Smooth muscle cell of the brain vasculature (primary cell): ENCODE measurements at places on chromosomes 4 and X.

DNA sequence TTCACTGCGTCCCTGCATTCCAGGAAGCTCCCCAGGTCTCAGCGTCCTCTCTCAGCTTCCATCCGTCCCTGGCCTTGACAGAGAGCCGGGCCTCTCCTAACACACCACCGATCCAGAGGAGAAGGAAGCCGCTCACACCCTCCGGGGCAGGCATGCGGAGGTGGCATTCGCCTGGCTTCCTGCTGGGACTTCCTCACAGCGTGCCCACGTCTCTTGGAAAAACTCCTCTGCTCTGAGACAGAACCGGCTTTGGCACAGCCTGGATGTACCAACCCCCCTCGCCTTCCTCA, 3.2 kb downstream of the CTAG2 start:
- no peak for DNase-seq

- no peak for DNase-seq
Observed at GRCh38 chr4:174089711-174090110, 193.8 kb downstream of the FBXO8 start.

- no peak for DNase-seq
Observed at GRCh38 chr4:101604976-101605375, 185.6 kb upstream of the BANK1 start.

- no peak for DNase-seq
Observed at GRCh38 chrX:134803551-134804183, 145.4 kb upstream of the PLAC1 start.

DNA sequence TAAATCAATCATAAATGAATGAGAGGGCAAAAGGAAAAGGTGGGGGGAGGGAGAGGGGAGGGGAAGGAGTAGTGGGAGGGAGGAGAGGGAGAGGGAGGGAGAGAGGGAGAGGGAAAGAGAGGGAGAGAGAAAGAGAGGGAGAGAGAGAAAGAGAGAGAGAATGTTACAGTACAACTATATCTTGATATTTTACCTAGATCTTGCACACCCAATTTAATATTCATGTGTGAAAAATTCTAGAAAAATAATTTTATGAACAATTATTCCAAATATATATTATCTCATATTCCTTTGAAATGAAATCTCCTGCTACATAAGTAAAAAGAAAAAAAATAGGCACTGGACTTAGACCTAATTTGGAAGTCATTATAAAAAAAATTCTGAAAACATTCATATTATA, 120.0 kb downstream of the SCLT1 start:
- no peak for DNase-seq

DNA sequence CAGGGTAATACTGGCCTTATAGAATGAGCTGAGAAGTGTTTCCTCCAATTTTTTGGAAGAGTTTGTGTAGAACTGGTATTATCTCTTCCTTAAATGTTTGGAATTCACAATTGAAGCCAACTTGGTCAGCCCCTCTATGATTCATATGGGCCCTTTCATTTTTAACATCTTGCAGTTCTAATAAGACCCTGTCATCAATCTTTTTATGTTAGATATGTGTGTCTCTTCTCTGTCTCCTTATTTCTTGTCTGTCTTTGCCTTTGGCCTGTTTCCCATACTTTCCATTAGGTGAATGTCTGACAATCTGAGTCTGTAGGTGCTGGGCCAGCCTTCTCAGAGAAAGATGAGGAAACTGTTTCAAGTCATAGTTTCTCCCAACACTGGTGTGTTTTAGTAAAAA, 88.7 kb downstream of the SLC16A2 start:
- DNase-seq: no peak

DNA sequence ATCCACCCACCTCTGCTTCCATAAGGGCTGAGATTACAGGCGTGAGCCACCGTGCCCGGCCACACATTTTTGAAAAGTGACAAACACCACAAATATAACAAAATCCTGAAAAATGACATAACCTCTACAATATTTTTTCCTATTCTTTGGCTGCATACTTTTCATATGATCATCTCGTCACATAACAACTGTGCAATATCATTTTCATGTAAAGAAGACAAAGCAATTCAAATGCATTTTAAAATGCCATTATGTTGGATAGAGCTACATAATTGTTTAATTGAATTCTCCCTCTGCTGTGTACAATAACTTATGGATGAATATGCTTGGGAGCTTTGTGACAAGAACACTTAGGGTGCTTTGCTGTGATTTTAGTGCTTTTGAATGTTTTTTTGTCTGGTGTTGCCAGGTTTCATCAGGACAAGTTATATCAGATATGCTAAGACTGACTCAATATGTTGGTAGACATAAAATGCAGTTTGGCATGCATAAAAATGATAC, 132.9 kb downstream of the CHIC2 start:
- no peak for DNase-seq

DNA sequence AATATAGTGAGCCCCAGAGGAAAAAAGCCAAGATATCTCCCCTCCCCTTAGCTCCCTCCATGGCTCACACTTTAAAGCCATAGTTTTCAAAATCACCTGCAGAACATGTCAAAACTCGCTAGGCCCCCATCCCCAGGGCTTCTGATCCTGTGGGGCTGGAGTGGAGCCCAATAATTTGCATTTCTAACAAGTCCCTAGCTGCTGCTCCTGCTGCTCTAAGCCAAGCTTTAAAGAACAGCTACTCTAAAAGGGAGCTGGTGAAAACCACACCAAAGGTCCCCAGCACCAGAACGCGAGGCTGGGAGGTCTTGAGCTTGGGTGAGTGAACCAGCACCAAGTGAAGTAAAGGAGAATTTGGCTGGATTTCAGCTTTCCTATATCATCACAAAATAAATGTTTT, 237.1 kb downstream of the ZNF674 start:
- no peak for DNase-seq

DNA sequence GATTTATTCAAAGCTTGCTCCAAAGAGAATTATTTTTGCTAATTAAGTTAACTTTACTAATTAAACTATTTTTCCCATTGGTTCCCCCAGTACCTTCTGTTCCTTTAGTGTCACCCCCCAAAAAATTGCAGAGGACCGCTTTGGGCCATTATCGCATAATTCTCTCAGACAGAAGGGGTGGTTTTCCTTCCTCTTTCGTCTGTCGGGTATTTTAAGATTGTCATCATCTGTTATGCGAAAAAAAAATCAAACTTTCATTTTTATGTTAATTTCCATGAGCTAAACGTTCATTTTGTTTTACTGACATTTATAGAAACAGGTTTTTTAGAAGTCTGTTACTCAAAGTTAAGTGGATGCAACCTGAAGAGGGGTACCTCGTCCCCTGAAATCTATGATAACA, 76.2 kb upstream of the DDX3X start:
- no peak for DNase-seq

- no peak for DNase-seq
Observed at GRCh38 chr4:30460818-30461217, 259.4 kb upstream of the PCDH7 start.

GRCh38 chr4:38523524-38524448, 140.2 kb upstream of the KLF3 start:
- no peak for DNase-seq

GRCh38 chrX:18619288-18619687, 52.6 kb downstream of the RS1 start:
- DNase-seq: no peak

DNA sequence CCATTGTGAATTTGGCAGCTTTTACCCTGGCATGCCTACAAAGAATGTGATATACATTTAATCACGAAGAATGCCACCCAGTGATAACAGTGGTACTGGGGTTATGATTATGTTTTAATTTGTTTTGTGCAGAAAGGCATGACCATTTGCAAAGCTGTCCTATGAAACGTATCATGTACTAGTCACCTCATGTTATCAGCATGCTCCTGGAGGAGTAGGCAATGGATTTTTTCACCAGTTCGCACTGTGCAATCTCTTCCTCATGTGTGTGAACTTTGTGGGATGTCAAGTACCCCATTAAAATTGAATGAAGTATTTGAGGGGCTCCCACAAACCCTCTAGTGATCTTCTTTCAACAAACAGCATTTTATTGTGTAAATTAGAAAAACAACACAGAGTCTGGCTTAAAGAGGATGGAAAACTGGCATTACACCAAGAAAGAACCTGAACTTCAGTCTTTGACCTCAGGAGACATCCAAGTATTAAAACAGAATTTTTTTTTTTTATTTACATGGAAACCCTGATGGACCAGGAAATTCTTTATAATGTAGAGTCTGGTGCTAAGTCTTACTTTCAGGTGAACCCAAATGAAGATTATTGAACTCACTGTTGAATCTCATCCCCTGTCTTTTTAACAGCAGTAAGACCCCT, 200.6 kb upstream of the PGRMC2 start:
- no peak for DNase-seq

- no peak for DNase-seq
Observed at GRCh38 chr4:91127831-91128230, 1000.6 kb downstream of the CCSER1 start.

- DNase-seq: no peak
Observed at GRCh38 chr4:54224996-54225597, 4.0 kb upstream of the PDGFRA start.

GRCh38 chrX:103817502-103817901, 14.6 kb downstream of the RAB9B start:
- DNase-seq: peak; percentile 17

DNA sequence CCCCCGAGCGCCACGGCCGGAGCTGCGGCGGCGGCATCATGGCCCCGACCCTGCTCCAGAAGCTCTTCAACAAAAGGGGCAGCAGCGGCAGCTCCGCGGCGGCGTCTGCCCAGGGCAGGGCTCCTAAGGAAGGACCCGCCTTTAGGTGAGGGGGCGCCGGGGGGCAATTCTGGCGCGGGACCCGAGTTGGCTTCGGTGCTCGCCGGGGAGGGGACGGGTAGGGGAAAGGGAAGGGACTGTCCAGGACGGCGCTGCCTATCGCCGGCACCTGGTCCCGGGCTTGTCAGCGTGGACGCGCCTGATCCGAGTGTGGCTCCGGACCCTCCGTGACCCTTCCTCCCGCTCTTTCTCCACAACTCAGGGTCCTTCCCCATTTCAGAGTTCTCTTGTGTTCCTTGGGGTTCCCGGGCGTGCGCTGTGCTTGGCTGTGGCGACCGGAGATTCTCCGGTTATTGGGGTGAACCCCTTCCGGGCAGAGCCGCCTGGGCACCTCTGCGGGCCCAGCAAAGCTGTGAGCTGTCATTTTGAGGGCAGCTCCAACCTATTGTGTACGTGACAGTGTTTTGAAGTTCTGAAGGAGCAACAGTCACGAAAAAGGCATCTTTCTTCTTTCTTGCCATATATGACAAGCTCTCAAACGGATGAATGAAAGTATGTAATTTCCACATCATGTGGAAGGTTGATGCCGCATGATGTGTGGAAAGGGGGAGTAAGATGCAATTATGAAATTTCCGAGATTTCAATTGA, 522 bp downstream of the FNIP2 start:
- no peak for DNase-seq

DNA sequence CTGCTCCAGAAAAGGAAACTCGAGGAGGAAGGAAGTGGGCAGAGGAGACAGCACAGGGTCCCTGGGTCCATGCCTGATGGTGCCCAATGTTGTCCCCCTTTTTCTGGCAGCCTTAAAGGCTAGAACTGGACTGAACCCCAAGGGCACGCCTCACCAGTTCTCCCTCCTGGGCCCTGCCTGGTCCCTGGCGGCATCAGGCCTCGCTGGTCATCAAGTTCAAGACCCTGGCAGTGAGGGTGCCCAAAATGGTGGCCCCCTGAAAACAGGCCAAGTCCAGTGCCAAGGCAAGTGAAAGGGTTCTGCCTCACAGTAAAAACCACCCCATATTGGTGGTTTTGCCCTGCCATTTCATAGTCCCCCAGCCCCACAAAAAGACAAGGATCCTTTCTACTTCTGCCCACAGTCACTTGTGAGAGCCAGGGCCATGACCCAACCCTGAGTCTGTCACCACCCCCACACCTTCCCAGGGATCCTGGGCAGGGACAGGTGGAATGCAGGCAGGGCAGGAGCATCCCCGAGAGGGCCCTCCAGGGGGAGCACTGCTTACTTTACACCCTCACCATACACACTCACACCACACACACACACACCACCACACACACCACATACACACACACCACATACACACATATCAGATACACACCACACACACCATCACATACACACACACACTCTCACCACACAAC, 107.6 kb downstream of the DCTD start:
- no peak for DNase-seq

- DNase-seq: no peak
Observed at GRCh38 chrX:37817579-37817978, 29.8 kb downstream of the DYNLT3 start.

DNA sequence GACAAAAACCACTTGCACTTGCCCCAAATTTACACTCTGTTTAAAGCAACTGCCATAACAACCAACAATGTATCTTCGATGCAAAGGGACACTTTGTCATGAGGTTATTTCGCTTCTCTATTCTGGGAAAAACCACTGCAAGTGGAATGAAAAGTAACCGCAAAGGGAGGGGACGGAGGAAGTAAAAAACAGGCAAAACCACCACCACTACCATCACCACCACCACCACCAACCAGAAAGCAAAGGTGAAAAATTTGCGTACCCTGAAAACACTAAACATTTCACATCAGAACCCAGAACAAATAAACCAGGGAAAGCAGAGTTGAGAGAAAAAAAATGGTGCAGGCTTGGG, 1.2 kb upstream of the N4BP2 start:
- no peak for DNase-seq

DNA sequence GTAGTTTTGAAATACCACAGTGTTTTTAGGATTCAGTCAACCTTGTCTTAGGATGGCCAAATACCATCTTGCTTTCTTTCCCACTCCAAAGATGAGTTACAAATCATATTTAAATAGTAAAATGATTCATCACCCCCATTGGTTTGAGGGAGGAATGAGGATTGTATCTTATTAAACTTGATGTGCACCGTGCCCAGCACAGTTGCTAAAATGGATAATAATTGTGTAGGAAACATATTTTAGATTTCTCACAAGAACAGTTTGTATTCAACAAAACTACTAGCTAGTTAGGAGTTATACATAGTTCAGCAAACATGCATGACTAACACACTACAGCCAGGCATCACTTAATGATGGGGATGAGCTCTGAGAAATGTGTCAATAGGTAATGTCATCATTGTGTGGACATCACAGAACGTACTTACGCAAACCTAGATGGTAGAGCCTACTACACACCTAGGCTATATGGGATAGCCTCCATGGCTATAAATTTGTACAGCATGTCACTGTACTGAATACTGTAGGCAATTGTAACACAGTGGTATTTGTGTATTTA, 245.4 kb downstream of the FBXW7 start:
- DNase-seq: no peak

GRCh38 chr4:153255233-153255632, 51.0 kb downstream of the TRIM2 start:
- DNase-seq: no peak

GRCh38 chr4:72418458-72418857, 150.6 kb downstream of the ADAMTS3 start:
- peak; percentile 54 for DNase-seq

DNA sequence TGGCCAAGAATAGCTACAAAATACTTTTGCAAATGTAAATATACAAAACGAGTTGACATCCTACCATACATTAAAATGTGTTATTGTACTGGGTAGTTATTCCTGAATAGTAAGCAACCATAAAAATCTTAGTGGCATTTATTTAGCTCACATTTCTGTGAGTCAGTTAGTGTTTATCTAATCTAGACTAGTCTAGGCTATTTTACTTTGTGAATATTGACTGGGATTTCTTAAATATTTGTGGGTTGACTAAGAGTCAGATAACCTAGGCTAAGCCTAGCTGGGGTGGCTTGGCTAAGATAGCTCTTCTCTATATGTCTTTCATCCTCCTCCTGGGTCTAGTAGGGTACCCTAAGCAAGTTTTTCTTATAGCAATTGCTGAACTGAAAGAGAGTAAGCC, 543.8 kb upstream of the DIAPH2 start:
- no peak for DNase-seq
